NCI-H2227 treated with DMSO at 0.1 percent for 48 hours (cell line): ENCODE measurements at places on chromosomes 2 and 18.
A peak's percentile ranks its signal among the peaks of the same experiment; 100 is the strongest.

GRCh38 chr2:151297882-151298281, 8.4 kb upstream of the NMI start:
- no peak for DNase-seq

GRCh38 chr18:23134780-23135549, at the start of gene CABLES1:
Gene CABLES1 (plus strand): TSS chr18:23135485. CDS start chr18:23135763, 278 bp downstream.
- DNase-seq, result no peak

- no peak for DNase-seq
Measured at GRCh38 chr18:58991167-58991798, 126.6 kb downstream of the ZNF532 start.

- no peak for DNase-seq
Measured at GRCh38 chr2:149483004-149483605, 104.5 kb downstream of the MMADHC start.

- no peak for DNase-seq
Measured at GRCh38 chr2:197950006-197950405, 145.6 kb downstream of the PLCL1 start.

GRCh38 chr2:119387381-119388129, 20.8 kb downstream of the DBI start:
- no peak for DNase-seq

DNA sequence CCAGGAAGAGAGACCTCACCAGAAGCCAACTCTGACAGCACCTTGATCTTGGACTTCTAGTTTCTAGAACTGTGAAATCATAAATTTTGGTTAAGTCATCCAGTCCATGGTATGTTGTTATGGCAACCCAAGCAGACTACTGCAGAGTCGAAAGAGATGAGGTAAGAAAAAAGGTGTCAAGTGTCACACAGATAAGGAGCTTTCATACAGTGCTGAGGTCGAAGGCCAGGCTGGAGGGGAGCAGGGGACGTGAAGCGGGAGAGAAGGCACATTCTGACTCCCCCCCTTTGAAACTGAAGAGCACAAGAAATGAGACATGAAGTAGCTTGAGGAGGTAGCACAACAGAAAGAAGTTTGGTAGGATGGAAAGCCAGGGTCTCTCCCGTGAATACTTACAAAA, 110.4 kb downstream of the ALK start:
- no peak for DNase-seq

DNA sequence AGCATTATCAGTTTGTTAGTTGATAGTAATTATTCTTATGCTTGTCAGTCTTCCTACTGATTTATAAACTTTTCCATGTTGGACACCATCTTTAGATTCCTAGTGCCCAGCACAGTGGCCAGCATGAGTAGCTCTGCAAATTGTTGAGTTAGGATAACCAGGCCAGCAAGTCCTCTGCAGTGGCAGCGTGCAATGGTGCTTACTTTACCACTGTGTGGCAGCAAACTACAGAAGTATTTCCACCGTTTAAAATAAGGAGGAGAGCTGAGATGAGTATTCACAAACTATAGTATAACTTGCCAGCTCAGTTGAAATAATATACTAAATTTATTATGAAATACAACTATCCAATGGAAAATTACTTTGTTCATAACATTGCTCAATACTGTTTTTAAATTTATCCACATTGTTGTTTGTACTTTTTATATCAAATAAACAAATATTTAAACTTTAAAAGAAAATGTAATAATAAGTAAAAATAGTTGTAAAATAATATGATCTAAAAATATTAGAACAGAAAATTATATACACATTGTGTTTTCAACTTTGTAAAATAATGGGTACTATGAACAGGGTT, 9.3 kb upstream of the THADA start:
- peak; percentile 27 for DNase-seq

DNA sequence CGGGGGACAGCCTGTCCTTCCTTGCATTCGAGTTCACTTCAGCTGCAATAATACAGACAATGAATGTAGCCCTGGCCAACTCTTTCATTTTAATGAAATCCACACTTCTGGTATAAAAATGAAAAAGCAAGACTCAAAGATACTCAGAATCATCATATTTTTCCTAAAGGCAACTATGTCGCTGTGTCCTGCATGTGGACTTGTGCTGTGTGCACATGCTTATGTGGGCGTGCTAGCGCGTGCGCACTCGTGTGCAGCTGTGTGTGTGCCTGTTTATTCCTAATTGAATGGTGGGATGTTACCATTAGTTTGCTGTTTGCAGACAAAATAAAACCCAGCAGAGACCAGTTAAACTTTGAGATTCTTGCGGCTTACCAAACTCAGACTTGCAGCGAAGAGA, 49.6 kb downstream of the SMIM21 start:
- no peak for DNase-seq

- DNase-seq, result no peak
Measured at GRCh38 chr18:45110577-45111501, 430.2 kb downstream of the SETBP1 start.

- DNase-seq, result peak; percentile 62
Measured at GRCh38 chr2:200345975-200346374, 39.5 kb downstream of the SPATS2L start.

DNA sequence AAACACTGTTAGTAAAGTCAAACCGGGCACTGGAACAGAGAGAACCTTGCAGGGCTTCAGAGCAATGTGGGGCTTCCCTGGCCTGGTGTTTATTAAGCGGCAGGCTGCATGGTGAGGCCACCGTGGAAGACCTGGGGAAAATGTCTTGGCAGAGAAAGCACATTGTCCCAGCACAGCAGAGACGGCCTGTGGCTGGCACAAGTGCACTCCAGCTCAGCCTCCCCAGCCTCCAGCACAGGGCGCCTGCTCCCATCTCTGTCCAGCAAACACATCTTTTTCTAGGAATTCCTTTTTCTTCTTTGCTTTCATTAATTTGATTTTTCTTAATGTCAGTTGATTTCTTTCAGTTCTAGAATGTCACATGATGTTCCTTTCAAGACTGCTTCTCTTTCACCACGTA, 138.2 kb upstream of the NFATC1 start:
- no peak for DNase-seq

DNA sequence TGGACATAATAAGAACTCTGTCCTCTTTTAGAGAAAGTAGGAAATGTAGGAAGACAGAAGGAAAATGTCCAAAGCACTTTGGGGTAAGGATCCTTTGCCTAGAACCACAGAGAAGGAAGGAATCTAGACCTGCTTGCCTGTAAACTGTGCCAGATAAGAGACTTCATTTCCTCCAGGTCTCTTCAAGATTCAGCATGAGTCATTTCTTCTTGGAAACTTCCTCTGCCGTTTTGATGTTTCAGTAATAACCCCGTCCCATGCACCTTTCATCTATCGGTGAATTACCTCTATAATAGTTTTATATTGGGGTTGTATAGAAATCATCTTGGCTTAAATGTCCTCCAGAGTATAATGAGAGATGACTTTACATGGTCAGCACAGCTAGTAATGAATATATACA, 63.2 kb upstream of the LRATD1 start:
- no peak for DNase-seq

DNA sequence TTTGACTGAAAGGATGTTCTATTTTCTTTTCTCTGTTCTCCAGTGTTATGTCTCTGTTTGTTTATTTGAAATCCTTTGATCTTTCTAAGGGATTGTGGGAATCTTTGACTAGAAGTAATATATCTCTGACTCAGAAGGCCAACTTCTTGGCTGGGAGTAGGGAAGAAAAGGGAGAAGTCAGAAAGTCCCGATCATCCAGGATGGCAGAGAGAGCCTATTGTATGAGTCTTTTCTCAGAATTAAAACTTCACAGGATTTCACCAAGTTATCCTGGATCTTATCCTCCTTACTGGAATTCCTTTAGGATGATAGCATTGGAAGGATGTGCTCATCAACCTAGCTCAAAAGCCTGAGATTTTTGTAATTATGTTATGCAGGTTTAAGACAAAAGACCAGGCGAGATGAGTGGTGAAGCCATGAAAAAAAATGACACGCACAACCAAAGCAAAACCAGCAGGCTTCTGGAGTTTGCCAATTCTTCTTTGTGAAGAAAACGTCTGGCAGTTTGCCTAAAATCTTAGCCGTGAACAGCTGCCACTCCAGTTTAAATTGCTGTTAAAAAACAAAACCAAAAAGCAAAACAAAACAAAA, 383.6 kb upstream of the SMIM21 start:
- DNase-seq, result no peak

DNA sequence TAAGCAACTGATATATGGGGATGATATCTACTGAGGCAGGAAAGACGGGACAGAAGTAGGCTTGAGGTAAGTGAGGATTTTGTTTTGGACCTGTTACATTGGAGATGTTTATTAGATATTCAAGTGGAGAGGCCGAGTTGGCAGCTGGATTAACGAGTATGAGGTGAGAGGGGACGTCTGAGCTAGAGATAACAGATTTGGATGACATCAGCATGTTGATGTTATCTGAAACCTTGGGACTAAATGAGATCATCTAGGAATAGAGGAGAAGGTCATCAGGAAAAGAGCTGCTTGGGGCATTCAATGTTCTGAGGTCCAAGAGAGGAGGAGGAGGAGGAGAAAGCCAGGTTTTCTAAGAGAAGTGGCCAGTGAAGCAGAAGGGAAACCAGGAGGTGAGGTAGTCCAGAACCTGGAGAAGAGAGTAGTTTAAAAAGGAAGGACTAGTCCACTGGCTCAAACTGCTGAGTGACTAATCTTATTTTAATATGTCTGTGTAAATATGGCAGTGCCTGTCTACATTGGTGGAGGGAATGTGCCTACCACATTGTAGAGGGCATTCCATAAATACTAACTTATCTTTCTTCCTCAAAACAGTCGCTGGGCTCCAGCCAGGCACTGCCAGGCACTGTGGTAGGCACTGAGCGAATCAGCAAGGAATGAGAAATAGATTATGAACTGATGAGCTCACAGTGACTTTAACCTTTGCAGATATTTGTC, 488.3 kb downstream of the DLGAP1 start:
- DNase-seq, result no peak

DNA sequence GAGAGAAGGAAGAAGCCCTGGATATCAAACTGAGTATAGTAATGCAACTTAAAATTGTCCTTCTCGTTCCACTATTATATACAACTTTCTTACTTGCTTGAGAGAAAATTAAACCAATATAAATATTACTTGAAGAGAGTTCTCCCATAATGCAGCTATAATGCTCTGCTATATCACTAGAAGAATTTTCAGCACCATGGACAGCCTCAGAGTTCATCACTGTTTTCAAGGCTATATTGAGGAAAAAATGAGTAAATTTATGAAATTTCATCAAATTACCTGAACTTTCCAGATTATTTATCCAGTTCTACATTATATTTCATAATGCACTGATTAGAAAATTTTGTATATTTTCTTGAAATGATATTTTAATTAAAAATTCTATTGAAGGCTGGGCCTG, 1053.5 kb upstream of the FAM98A start:
- no peak for DNase-seq

DNA sequence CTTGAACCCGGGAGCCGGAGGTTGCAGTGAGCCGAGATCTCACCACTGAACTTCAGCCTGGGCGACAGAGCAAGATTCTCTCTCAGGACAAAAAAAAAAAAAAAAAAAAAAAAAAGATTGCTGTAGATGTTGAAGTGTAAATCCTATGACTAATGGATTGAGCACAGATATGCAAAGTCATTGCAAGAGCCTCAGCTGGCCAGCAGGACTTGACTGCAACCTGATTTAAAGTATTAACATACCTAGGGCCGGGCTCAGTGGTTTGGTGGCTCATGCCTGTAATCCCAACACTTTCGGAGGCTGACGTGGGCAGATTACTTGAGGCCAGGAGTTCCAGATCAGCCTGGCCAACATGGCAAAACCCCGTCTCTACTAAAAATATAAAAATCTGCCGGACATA, 103.4 kb upstream of the MSH2 start:
- no peak for DNase-seq

- DNase-seq, result no peak
Measured at GRCh38 chr2:147405651-147406050, 439.2 kb upstream of the ACVR2A start.

DNA sequence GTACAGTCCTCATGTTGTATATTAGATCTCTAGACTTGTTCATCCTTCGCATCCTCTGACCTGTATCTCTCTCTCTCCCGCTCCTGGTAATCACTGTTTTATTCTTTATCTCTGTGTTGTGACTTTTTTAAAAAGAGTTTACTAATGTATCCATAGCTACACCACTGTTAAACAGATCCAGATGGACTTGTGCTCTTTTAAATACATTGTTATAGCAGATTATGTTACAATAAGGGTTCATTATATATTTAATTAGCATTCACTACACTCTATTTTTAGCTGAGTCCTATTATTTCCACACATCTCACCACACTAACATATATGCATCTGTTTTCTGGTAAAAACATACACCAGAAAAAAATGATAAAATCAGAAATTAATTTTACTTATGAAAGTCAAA, 90.5 kb downstream of the RBM43 start:
- no peak for DNase-seq

DNA sequence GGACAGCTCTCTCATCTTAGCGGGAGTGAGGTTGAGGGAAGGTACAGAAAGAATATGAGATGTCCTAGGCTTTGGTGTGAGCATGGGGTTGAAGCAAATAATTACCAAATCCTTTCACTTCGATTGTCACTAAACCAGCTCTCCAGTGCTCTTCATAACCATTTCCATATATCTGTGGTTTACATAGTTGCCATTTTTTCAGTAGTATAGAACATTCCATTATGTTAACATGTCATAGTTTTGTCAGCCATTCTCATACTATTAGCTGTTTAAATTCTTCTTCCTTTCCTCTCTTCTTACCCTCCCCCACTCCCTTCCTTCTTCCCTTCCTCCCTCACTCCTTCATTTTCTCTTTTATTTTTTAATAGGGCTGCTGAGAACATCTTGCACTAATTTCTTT, 205.9 kb downstream of the BABAM2 start:
- DNase-seq, result no peak

GRCh38 chr18:9097349-9097748, 5.2 kb upstream of the NDUFV2 start:
- no peak for DNase-seq

DNA sequence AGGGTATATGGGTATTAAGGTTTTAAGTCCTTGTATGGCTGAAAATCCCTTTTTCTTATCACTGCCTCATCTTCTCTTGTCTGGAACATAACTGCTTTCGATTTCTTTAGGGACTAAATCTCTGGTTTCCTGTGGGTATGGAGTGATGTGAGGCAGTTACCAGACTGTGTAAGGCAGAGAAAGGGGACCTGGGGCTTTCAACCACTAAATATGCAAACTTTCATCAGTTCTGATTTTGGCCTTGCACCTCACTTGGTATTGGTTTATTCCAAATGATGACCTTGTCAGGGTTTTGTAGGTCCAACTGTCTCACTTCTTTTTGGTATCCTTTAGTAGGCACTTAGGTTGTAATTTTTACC, 9.3 kb downstream of the MAP4K4 start:
- DNase-seq, result no peak

GRCh38 chr2:50952596-50952995, 79.3 kb downstream of the NRXN1 start:
- DNase-seq, result no peak
